ENCODE measurements at places on chromosomes 3 and 15. TPM values are rescaled to one million over a fixed set of nuclear protein-coding genes. Genes with fewer than 3 reads are reported as not detected.

The NR2F2 gene
- total RNA-seq, result 59.0 TPM

The CP gene
- 0.48 TPM for total RNA-seq

The GREM1 gene
- 112 TPM for total RNA-seq

The LMCD1 gene
- total RNA-seq, result 437 TPM

The DUOX2 gene
- total RNA-seq, result 0.70 TPM

The SLC15A2 gene
- 0.19 TPM for total RNA-seq

The UACA gene
- total RNA-seq, result 200 TPM

The HIGD2B gene
- not detected for total RNA-seq

The ANKRD63 gene
- total RNA-seq, result not detected

The KNG1 gene
- not detected for total RNA-seq

The FAM98B gene
- 21.6 TPM for total RNA-seq

The SPATA12 gene
- total RNA-seq, result not detected

The CRABP1 gene
- 0.30 TPM for total RNA-seq

The RTP4 gene
- total RNA-seq, result 1.2 TPM

The ANKRD34C gene
- total RNA-seq, result 0.05 TPM

The GOLGA8J gene
- 0.67 TPM for total RNA-seq

The P2RY1 gene
- 1.4 TPM for total RNA-seq

The CAND2 gene
- total RNA-seq, result 3.8 TPM

The EPHA3 gene
- total RNA-seq, result 5.0 TPM

The AZI2 gene
- total RNA-seq, result 91.9 TPM

The TNNC1 gene
- 12.4 TPM for total RNA-seq

The ABHD17C gene
- total RNA-seq, result 9.5 TPM

The MUSTN1 gene
- total RNA-seq, result not detected

The CNTN6 gene
- not detected for total RNA-seq

The CPNE9 gene
- 0.20 TPM for total RNA-seq

The KCNH8 gene
- 0.45 TPM for total RNA-seq

The RNF168 gene
- total RNA-seq, result 18.3 TPM

The CD200 gene
- 11.1 TPM for total RNA-seq

Measured in astrocyte (in vitro differentiated cells and primary cell).